ENCODE measurements at places on chromosomes 12 and 14.

DNA sequence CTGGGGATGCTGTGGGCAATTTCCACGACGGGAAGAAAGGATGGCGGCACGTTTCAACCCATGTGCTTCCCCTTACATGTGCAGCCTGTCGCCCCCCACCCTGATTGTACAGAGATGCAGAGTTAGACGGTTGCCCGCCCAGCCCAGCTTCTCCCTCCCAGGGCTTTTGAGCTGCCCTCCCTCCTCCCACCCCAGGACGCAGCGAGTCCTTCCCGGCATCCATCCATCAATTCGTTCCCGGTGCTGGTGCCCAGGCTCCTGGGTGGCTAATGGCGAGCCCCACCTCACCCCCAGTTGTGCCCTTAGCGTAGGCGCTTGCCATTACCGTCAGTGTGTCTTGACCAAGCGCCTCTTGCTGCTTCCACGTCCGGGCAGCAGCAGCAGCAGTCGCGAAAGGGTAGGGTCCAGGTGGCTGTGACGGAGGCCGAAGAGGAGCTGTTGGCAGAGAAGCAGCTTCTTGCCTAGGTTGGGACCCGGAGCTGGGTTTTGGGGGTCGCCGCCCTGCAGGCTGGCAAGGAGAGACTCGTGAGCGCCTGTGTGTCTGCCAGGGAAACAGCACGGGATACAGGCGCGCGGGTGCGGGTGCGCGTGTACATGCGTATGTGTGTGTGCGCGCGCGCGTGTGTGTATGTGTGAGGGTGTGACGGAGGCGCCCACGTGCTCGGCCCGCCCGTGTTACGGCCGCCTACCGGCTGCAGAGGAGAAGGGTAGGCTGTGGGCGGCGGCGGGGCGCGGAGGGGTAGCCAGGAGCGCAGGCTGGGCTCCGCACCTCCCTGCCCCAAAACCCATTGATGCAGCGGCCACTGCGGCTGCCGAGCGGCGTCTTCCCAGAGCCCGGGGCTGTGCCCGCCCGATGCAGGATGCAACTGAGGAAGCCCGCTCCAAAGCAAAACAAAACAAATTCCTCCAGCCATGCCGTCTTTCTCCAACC lies at the start of gene SLC6A15:
SLC6A15 (minus strand) TSS at position 602 of the 931 bp plus-strand sequence. CDS start 20,679 bp downstream, outside the sequence.
- no peak for DNase-seq

DNA sequence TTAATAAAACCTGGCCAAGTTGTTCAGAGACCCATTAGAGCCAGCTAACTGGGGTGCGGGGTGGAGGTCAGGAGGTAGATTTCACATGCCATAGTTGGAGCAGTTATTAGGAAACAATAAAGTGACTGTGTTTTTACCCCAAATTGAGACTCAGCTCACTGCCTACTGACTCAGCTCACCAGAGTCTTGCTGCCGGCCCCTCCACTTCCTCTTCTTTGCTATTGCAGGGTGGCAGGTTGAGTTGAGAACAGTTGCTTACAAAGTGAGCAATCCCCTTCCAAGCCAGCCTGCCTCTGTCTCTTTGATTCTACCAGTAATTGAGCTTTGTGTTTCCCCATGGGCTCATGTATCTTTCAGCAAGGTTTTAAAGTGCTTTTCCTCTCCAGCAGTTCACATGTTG lies 12.9 kb downstream of the ST8SIA1 start:
- no peak for DNase-seq

DNA sequence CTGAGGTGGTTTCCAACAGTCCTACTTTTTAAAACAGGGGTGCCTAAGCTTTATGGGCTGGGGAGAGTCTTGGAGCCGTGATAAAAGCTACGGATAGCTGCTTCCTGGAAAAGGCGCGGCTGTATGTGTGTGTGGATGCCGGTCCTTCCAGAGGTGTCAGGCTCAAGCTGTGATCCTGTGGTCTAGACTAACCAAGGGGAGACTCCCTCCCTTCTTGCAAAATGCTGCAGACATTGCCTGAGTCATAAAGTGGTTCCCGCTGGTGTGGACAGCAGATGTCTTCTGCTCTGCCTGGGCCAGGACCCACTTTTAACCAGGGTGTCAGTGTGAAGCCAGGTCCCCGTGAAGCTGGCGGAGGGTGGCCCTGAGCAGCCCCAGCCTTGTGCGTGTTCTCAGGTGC lies 37.8 kb downstream of the CCDC92 start:
- DNase-seq, result no peak

DNA sequence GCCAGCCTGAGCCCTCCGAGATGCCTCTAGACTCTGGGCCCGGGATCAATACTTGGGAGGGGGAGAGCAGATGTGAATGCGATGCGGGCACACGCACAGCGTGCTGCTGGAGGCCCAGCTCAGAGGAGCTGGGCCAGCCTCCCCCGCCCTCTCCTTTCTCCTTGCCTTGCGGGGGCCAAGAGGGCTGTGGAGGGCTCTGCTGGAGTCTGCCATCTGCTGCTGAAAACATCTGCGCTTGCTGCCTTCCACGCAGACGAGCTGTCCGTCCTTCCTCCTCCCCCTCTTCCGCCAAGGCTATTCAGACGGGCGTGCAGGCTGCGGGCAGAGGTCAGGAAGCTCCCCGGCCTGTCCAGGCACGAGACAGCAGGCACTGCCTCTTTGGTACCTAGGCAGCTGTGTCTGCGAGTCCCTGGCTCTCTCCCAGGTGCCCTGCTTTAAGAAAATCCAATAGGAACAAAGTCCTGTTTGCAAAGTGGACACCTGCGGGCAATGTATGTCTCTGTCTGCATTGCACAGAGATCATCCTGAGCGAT lies 75.2 kb downstream of the SPRING1 start:
- no peak for DNase-seq

GRCh38 chr12:52442600-52443061 lies 8.5 kb upstream of the KRT75 start:
- DNase-seq, result no peak

DNA sequence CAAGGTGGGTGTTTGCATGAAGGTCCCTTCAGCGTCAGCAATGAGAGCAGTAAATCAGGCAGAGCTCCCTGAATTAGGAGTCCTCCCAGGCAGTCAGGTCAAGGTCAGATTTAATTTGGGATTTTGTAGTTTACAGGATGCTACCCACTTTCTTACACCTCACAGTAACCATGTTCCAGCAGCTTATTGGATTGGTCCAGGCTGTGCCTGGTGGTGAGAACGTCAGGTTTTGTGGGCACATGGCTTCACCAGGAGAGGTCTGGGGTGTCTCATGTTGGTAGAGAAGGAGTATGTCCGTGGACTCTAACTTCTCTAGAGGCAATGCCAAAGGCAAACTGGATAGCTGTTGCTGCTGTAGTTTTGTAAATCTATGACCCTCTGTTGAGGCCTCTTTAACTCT lies 158.3 kb downstream of the CACNA1C start:
- no peak for DNase-seq

DNA sequence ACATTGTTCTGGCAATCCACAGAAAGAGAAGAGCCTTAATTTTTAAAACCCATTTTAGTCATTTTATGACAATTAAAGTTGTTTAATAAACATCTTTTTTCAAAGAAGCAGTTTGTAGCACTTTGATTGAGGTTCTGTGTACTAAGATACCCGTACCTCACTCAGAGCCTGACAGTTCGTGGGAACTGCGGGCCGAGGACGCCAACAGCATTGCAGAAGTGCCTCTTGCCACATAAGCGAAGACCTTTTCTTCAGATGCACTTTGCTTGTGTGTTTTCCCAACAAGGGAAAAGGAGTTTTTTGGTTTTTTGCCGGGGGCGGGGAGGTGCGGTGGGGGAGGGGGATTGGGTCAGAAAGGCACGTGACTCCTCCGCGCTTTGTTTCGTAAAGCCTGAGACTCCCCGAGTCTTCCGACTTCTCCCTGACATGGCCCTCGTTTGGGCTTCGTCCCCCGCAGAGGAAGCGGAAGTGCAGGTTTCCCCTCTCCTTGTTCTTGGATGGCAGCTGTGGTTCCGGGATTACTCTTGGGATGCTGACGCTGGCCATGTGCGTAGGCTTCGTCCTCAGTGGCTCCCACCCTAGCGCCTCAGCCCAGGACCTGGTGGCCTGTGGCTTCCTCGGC lies 70.8 kb downstream of the WDR20 start:
- DNase-seq, result no peak

DNA sequence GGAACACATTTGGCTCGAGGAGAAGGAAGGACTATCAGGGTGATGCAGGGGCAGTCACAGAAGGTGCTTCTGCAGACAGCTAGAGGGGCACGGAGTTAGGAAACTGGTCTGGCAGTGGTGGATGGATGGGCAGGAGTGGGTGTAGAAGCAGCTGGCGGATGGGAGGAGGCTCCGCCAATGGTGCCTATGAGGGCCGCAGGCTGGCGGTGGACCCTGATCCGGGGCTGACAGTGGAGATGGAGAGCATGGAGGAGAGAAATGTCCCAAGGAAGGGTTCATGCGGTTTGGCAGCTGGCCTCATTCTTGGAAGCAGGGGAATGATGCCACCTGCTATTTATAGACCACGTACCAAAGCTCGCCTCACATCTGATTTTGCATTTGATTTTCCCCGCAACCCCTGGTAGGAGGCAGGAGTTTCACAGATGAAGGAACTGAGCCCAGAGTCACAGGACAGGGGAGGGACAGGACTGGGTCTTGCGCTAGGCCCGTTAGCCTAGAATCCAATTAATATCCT lies 237.1 kb downstream of the FOXN3 start:
- DNase-seq, result no peak

DNA sequence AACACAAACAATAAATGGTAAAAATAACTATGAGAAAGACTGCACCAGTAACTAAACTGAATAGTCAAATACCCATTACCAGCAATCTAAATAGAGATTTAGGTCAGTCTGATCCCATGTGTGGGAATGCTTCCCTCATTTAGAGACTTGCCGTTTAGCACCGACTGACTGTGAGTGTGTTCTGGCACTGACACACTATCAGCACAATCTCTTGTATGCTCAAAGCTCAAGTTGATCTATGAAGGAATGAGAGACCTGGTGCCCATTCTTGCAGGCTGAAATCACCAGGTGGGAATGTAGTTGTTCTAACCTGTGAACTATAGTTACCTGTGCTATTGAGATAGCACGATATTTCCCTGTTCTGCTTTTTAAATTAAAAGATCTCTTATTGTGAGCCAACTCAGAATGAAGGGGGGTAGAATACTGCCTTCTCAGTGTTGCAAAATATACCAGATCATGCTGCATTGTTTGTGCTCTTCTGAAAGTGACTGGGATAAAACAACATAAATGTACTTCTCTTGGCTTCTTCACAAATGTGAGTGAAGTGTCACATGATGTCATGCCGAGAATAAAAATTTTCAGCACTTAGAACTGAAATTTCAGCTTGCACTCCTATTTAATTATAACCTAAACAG lies 99.6 kb downstream of the LIN7A start:
- no peak for DNase-seq

DNA sequence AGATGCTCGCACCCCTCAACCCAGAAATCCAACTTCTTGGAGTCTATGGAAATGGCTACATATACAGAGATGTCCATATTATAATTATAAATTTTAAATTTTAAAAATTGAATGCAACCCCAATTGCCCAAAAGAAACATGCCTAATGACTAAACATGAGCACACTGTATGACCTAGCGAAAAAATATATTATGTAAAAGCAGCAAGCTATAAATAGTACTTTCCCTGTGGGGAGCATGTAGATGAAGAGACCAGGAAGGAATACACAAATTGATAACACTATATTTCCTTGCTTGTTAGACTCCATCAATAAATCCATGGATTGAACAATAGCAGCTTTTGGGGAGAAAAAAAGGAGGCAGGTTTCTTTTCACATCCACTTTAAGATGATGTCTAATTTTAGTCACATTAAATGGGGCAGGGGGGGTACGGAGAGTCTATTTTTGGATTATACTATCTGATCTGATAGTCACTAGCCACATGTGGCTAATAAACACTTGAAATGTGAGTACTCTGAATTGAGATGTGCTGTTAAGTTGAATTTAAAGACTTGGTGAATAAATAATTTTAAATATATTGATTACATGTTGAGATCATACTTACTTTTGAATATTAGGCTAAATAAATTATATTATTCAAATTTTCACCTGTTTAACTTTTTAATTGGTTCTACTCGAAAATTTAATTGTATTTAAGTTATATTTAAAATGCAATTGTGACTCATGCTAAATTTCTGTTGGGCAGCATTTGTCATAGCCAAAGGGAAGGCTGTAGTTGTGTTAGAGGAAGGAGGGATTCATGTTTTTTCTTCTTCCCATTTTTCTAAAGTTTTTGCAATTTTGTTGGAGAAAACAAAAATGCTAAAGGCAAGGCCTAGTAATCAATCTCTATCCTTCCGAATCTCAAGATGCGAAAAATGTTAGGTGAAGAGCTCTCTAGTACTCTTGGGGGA lies 17.5 kb downstream of the MAX start:
- no peak for DNase-seq

- no peak for DNase-seq
These were observed 7.7 kb upstream of the MEG3 start for GRCh38 chr14:100818221-100818699.

- no peak for DNase-seq
These were observed 318.7 kb downstream of the LRFN5 start for GRCh38 chr14:41925409-41925808.

DNA sequence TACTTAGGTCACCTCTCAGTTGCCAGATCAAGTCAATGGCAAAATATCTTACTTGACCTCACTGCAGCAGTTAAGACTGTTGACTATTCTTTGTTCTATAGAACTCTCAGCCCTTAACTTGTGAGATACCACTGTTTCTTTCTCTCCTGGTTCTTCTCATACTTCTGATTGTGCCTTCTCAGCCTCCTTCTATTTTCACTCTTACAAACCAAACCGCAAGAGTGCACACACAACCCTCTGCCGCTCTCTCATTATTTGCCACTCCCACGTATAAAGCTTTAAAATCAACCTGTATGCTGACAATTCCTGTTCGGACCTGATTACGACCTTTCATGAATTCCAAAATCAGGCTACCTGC lies 4.5 kb downstream of the E2F7 start:
- no peak for DNase-seq

All from NCI-H2029 treated with DMSO at 0.1 percent for 48 hours (cell line).